Activated T-cell treated with anti-CD3 and anti-CD28 coated beads for 48 hours (primary cell): ENCODE measurements at places on chromosomes 12 and 14.
A peak's percentile ranks its signal among the peaks of the same experiment; 100 is the strongest.

DNA sequence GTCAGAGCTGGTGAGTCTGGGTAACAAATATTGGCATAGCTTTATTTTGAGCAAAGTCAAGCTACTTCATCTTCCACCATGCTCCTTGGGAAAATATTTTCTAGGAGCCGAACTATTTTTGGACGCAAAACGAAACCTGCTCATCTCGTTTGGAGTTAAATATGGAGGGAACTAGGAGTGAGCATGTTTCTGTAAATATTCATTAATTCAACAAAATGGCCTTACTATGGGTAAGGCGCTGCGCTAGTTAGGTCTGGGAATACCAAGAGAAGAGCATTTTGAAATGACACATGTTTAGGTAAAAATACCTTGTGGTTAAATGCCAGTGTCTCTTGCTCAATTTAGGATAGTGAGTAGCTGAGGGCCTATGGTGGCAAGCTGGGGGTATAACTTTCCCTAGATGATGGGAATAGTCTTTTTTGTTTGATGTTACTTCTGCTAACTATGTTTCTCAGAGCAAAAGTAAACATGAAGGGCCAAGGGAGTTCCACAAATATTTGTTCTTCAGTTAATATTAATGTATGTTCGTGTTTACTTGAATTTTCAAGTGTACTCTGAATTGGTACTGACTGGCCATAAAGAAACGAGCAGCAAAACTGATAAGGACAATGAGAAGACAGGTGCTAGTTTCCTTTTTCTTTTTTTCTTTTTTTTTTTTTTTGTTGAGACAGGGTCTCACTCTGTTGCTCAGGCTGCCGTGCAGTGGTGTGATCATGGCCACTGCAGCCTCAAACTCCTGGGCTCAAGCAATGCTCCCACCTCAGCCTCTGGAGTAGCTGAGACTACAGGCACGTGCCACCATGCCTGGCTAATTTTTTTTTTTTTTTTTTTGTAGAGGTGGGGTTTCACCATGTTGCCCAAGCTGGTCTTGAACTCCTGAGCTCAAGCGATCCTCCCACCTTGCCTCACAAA lies 77.7 kb downstream of the MAP1LC3B2 start:
- no peak for DNase-seq

DNA sequence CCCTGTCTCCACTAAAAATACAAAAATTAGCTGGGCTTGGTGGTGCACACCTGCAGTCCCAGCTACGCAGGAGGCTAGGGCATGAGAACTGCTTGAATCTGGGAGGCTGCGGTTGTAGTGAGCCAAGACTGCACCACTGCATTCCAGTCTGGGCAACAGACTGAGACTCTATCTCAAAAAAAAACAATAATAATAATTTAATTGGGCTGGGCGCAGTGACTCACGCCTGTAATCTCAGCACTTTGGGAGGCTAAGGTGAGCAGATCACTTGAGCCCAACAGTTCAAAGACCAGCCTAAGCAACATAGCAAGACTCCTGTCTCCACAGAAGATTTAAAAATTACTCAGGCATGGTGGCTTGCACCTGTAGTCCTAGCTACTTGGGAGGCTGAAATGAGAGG lies 26.7 kb downstream of the CBX5 start:
- DNase-seq: no peak

GRCh38 chr12:95859344-95859816 lies 628 bp downstream of the SNRPF start:
- no peak for DNase-seq

- DNase-seq: no peak
Measured at GRCh38 chr14:75715926-75716780, 55.1 kb downstream of the TTLL5 start.

DNA sequence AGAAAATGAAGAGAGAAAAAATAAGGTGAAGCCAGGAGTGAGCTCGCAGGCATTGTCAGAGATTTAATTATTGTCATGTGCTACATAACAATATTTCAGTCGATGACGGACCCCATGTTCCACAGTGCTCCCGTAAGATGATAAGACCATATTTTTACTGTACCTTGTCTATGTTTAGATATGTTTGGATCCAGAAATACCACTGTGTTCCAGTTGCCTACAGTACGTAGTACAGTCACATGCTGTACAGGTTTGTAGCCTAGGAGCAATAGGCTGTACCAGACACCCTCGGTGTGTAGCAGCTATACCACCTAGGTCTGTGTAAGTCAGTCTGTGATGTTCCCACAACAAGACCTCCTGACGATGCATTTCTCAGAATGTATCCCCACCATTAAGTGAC lies 137.5 kb downstream of the FBXL14 start:
- no peak for DNase-seq

- no peak for DNase-seq
Measured at GRCh38 chr12:45663455-45663854, 66.1 kb upstream of the ARID2 start.

DNA sequence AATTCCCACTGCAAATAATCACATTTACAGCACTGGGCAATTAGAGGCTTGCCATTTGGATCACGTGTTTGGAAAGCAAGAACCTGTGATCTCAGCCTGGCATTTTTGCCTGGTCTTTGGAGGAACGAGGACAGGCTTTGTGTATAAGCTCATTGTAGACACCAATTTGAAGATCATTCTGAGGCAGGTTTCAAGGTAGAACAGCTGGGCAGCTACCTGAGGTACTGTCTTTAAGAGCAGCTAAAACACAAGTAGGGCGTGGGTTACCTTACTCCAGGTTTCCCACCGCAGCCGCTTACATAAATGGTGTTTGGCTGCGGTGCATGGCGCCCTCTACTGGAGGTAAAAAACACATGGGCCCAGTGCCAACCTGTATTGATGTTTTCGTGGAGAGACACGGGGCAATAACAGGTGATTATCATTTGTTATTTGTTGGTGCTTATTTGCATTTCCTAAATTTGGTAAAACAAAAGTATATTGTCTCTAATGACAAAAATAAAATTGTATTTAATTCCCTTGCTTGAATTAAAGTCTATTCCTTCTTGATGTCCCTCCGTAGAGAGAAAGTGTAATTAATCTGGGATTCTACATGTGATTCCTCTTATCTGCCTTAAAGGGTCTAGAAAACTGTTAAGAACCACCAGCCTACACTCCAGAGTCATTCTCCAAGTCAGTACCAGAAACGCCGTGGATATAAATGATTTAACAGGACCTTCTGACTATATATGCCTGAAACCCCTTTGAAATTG lies 69.7 kb downstream of the SVOP start:
- peak; percentile 60 for DNase-seq

GRCh38 chr12:130975116-130975515 lies 21.4 kb downstream of the ADGRD1 start:
- DNase-seq: no peak

DNA sequence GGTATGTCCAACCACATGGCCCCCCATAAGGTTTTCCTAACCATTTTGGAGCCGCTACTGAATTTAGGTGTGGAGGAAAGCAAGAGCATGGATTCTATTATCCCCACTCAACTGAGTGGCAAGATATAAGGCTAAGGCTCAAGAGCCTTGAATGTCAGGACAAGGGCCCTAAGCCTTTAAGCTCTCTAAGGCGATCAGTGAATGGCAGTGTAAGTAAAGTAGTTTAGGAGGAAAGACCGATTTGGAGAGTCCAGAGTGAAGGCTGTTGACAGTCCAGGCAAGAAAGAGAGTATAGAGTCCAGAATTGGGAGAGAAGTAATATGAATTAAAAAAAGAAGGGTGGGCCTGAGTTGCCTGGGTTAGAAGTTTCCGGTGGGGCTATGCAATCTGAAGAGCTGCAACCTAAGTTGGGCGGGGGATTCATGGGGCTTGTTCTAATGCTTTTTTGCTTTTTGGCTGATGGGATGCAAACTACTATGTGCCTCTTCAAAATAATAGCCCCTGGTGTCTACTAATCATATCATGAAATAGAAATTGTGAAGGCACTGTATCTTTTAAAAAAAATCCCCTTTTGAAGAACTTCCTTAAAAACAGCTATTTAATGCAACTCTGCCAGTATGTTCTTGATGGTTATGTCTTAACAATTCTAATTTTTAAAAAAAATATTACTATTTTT lies at the start of gene SPIC:
TSS of gene SPIC (plus strand) at position 626 of the 676 bp plus-strand sequence. CDS start 1,569 bp downstream, outside the sequence.
- DNase-seq: no peak

DNA sequence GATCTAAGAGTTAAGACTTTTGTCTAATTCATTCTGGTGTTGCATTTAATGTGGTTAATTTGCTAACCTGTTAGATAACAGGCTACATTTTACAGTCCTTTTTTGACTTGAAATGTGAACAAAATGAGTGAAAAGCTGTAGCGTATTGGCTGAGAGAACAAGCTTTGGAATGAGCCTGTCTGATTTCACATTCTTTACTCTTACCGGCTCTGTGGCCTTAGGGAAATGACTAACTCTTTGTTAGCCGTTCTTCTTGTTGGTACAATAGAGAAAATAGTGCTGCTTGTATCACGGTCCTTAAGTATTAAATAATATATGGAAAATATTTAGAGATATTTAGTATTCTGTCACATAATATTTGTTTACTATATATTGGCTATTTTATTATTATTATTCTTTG lies 1.9 kb downstream of the MNAT1 start:
- no peak for DNase-seq

DNA sequence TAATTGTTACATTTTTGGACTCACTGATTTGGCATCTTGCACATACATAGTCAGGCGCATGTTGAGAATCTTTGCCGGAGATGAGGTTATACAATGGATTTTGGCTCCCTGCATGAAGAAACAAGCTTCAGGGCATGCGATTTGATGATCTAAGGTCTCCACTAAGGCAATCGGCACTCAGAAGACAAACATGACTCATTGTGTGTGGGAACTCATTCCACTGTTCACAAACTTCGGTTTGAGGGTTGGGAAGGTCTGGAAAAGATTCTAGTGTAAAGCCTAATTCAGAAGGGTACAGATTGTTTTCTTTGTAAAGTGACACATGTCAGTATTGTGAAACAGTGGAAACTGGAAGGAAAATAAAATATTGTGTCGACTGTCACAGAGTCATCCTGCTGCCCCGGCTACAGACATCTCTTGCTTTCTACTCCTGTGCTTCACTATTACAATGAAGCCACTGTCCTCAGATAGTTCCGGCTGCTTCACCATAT lies 192.6 kb upstream of the HMGA2 start:
- no peak for DNase-seq

- peak; percentile 74 for DNase-seq
Measured at GRCh38 chr14:73771848-73772638, 57.9 kb upstream of the PNMA1 start.

- DNase-seq: no peak
Measured at GRCh38 chr12:113403435-113404415, at the start of gene SDS. Gene SDS, minus strand, starts transcription at chr12:113403887. Its CDS starts 4,179 bp downstream, at chr12:113399708.

DNA sequence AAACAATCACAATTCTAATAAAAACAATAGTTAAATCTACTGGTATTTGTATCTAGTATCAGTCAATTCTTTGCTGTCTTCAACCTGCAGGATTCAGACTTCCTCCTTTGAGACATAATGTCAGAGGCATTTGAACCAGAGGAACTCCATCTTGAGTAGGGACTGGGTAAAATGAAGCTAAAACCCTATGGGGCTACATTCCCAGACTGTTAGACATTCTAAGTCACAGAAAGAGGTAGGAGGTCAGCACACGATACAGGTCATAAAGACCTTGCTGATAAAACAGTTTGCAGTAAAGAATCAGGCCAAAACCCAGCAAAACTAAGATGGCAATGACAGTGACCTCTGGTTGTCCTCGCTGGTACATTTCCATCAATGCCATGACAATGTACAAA lies 48.2 kb upstream of the MAP3K9 start:
- DNase-seq: no peak

DNA sequence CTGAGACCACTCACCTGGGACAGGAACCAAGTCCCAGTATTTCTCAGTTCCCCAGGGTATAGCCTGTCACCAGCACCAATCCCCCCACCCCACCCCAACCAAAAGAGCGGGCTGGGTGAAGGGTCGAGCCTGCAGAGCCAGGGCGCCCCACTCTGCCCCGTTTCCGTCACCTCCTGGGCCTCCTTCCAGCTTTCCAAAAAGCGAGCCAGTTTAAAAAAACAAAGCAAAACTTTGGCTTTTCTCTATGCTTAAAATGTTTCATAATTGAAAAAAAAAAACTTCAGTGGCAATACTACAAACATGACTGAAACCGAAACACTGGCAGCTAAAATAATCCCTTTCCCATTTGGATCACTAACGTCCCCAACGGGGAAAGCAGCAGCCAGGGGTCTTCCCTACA lies 7.5 kb downstream of the CAMKK2 start:
- no peak for DNase-seq

GRCh38 chr12:113858841-113859386 lies 107.2 kb downstream of the RBM19 start:
- no peak for DNase-seq

GRCh38 chr14:71225113-71225512 lies 317.9 kb downstream of the PCNX1 start:
- no peak for DNase-seq

- no peak for DNase-seq
Measured at GRCh38 chr12:11906286-11906935, 164.3 kb upstream of the BCL2L14 start.

GRCh38 chr12:84986586-84986985 lies 49.5 kb downstream of the TSPAN19 start:
- no peak for DNase-seq

DNA sequence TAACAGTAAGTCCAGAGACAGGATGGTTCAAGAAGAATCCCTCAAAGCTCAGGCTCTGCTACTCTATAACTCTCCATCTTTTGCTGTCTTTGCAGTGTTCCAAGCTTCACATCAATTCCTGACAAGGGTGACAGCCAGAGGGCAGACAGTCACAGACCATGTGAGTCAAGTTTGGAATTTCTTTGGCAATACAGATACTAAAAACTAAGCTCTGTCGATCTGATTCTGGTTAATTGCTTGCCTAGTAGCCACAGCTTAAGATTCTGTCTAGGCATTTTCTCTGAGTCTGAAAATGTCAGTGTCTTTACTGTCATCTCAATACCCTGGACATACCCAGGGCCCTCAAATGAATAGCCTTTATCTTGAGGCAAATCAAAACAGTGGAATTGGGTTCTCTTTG lies 153.7 kb downstream of the CEP128 start:
- no peak for DNase-seq
